Fibroblast of lung (primary cell): ENCODE measurements at places on chromosomes 6 and 20. TPM values are rescaled to one million over a fixed set of nuclear protein-coding genes. Genes with fewer than 3 reads are reported as not detected.

DNA sequence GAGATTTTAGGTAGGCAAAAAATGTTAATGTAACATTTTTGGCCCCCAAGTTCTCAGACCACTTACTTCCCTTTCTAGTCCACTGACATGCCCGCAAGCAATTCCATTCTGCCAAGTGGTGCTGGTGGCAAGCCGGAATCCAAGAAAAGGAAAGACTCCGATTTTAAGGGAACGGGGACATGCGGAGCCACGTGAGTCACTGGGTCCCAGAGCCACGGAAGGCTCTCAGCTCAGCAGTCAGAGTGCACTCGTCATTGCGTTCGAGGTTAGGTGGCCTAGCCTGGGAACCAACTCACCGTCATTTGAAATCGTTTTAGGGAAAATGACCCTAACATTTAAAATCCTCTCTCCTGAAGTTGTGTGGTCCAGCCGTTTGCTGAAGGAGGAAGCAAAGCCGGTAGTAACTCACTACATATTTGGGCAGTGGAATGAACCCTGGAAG is 711 bp upstream of the SIRT5 start:
- DNase-seq = peak; percentile 27

GRCh38 chr20:49313283-49313682 is 35.4 kb upstream of the ZNFX1 start:
- no peak for DNase-seq

GRCh38 chr6:170210651-170211403 is 80.1 kb downstream of the DLL1 start:
- DNase-seq = no peak

GRCh38 chr20:18712882-18713281 is 100.7 kb upstream of the SCP2D1 start:
- no peak for DNase-seq

GRCh38 chr20:62631336-62632308 is 10.7 kb upstream of the SLCO4A1 start:
- no peak for DNase-seq

GRCh38 chr20:4189375-4189774 is 174.0 kb upstream of the RNF24 start:
- no peak for DNase-seq

Gene HDGFL1
- total RNA-seq = not detected in 2 replicates

- peak; percentile 57 for DNase-seq
These were observed 41.7 kb upstream of the NAA20 start for GRCh38 chr20:19975436-19975799.

- no peak for DNase-seq
These were observed 2.9 kb upstream of the BMP2 start for GRCh38 chr20:6764619-6765018.

DNA sequence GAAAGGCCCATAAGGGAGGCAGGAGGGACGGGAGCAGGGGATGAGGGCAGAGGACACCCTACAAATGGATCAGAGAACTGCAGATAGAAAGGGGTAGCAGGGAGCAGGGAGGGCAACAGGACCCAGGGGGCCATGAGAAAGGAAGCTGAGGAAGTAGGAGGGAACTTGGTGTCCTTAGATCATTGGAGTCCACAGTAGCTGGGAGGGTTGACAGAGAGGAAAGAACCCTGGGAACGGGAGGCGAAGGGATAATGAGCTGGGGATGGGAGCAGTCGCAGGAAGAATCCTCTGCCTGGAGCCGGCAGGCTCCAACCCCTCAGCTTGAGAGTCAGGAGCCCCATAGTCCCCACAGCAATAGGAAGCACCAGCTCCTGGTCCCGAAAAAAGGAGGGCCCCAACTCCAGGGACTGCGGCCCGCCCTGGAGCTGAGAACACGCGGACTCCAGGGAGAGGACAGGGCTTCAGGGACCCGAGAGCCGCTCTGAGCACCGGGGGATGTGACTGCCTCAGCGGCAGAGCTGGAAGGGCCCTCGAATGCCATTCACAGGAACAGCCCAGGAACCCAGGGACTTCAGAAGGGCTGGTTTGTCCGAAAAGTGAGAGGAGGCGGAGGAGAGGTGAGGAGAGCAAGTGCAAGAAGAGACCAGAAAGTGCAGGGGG is 32.7 kb downstream of the HLA-A start:
- no peak for DNase-seq

DNA sequence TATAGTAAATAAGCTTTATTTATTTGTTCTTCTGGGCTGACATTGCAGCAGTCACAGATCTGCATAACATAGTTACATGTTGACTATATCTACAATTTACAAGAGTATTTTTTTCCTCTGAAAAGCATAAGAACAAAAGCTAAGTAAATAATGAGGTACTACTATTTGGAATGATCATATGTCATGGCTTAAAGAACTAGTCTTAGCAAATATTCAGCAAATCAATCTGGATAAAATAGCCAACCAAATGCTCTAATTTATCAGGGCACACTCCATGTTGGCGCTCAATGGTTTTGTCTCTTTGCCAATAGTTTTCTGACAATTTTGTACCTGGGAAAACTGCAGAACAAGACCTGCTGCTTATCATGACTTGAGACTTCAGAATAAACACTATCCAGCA is 233.4 kb upstream of the RIN2 start:
- no peak for DNase-seq

- no peak for DNase-seq
These were observed 1.0 kb upstream of the ECI2 start for GRCh38 chr6:4136354-4136831.

GRCh38 chr6:24493945-24494820 is 586 bp upstream of the ALDH5A1 start:
- DNase-seq = no peak

Gene C20orf144
- under 0.01 and 0.17 TPM in 2 replicates for total RNA-seq

DNA sequence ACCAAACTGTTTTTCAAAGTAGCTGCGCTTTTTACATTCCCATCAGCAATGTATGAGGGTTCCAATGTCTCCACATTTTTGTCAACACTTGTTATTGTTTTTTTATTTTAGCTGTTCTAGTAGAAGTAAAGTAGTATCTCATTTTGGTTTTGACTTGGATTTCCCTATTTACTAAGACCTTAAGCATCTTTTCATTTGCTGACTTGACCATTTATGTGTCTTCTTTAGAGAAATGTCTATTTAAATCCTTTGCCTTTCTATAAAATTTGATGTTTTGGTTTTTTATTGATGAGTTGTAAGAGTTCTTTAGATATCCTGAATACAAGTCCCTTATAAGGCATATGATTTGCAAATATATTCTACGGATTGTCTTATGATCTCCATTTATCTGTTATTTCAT is 110.6 kb downstream of the CD164 start:
- DNase-seq = no peak

Gene THBS2
- 269 and 473 TPM in 2 replicates for total RNA-seq

GRCh38 chr6:168007592-168008338 is 10.3 kb downstream of the KIF25 start:
- peak; percentile 100 for DNase-seq

GRCh38 chr20:57322476-57322875 is 7.1 kb upstream of the SPO11 start:
- DNase-seq = no peak

GRCh38 chr20:1669304-1669703 is 11.7 kb upstream of the SIRPG start:
- no peak for DNase-seq

Gene XKR7
- total RNA-seq = not detected in 2 replicates

GRCh38 chr6:24599179-24599578 is 46.8 kb downstream of the KIAA0319 start:
- no peak for DNase-seq

Gene CD40
- 2.3 and 3.1 TPM in 2 replicates for total RNA-seq

Gene KHDC3L
- not detected in 2 replicates for total RNA-seq

DNA sequence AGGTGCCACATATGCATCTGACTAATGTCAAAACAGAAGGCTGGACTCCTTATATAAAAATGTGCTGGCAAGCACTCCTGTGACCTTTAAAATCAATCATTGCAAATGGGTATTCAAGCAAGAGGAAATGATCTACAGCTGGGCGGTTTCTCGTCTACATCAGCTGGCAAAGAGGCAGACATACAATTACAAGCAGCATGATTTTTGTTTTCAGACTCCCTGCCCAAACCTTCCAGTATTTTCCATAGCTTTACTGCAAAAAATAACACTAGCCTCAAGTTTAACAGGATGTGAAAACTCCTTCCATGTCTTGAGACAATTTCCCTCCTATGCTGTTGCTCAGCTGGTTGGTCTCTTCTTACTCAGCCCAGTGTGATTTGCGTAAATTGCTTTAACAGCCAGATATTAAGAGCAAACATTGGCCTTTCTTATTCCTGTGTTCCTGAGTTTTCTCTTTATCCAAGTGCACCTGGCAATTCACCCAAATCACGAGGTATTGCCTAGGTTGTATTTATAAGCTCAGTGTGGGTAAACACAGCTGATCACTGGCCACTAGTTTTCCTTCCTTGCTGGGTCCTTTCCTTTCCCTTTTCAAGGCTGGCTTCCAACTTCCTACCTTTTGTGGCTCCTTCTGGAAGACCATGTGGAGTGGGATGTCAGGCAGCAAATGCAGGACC is 130.4 kb downstream of the MOXD1 start:
- peak; percentile 5 for DNase-seq

DNA sequence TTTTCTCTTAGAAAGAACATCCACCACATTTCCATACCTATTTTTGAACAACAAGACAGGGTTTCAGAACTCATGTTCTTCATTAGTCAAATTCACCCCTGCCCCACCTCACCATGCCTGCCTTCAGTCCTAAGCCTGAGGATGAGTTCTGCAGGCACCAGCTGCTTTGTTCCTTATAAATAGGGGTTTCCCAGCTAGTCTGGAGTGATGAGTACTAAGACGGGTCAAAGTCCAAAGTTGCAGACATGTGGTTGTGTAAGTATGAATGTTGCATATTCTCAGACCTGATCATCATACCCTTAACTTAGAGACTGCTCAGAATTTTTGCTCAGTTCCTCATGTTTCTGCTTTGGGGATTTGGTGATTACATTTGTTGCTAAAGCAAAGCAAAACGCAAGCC is 257.7 kb upstream of the CDYL start:
- DNase-seq = peak; percentile 61

- DNase-seq = no peak
These were observed 97.2 kb upstream of the RIN2 start for GRCh38 chr20:19660808-19661378.

GRCh38 chr6:33206864-33207551 is 1.3 kb upstream of the RING1 start:
- DNase-seq = peak; percentile 63

- DNase-seq = no peak
These were observed 68.1 kb downstream of the PREX1 start for GRCh38 chr20:48759631-48760245.

Gene FRMD1
- not detected in 2 replicates for total RNA-seq

GRCh38 chr6:100948381-100949133 is 67.4 kb upstream of the ASCC3 start:
- DNase-seq = no peak

GRCh38 chr20:7415427-7415826 is 524.8 kb downstream of the HAO1 start:
- no peak for DNase-seq

- DNase-seq = peak; percentile 89
These were observed 75.7 kb downstream of the SYNJ2 start for GRCh38 chr6:158057213-158057987.

Gene SLC17A9
- total RNA-seq = 3.3 and 6.4 TPM in 2 replicates

GRCh38 chr6:93746892-93747291 is 327.5 kb upstream of the EPHA7 start:
- no peak for DNase-seq

- no peak for DNase-seq
These were observed 270.0 kb upstream of the ZFP64 start for GRCh38 chr20:52461582-52461981.

DNA sequence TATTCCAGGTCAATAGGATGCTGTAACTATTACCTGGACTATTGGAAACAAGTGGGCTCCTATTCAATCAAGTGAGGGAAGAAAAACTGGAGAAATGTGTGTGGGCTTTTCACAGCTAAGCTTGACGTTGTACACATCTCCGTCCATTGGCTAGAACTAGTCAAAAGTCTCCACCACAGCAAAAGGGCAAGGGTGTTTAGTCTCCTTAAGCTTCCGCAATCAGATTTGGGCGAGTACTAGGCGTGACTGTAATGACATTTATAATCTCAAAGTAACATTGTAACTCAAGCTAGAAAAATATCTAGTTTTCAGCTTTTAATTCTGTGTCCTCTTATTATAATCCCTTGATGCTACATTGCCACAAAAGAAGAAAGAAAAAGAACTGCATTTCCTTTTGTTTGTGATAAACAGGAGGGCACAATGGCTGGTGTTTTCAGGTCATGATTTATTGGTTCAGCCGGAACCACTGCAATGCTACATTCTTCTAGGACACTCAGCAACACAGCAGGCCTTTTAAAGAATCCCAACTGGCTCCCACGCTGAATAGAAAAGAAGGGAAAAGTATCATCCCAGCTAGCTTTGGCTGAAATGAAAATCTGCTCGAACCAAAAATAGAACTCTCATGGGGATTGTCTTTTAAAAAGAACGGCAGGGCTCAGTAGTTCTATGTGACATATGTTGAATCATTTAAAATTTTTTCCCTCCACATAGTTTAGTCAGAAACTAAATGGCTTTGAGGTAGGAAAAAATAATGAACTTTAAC is 387.7 kb downstream of the BTBD3 start:
- DNase-seq = no peak

Gene MYCT1
- under 0.01 TPM in 1 of 2 replicates, not detected in the other for total RNA-seq

DNA sequence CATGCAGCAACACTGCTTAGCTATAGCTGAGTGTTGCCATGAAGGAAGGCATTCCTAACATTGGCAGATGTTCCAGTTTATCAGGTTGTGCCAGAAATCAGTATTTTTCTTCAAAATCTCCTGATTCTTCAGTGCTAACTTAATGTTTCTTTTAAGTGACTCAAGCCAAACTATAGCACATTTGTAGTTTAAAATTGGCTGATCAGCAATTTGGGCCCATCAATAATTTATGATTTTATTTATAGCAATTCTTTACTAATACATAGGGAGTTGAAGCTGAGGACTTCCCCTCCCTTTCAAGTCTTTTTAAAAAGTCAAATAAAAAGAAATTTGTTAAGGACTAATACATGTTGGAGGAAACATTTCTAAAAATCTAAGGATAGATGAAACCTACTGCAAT is 383.8 kb upstream of the KHDRBS2 start:
- no peak for DNase-seq

DNA sequence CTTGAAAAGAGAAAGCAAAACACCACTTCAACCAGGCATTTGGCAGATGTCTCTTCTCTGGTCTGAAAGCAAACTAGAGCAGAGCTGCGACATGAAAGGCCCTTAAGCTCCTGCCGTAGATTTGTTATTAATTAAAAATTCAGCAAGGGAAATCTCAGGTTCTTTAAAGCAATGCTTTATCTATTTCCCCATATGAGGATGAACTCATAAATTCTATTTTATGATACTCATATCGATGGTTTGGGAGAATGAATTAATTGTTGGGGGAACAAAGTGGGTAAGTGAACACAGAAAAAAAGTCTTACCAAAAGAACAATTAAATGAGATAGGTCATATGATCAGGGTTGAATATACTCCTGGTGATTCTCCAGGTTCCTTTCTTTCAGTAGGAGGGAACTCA is 464.7 kb upstream of the SLC35B3 start:
- DNase-seq = no peak

Gene ID1
- 27.4 and 31.1 TPM in 2 replicates for total RNA-seq

DNA sequence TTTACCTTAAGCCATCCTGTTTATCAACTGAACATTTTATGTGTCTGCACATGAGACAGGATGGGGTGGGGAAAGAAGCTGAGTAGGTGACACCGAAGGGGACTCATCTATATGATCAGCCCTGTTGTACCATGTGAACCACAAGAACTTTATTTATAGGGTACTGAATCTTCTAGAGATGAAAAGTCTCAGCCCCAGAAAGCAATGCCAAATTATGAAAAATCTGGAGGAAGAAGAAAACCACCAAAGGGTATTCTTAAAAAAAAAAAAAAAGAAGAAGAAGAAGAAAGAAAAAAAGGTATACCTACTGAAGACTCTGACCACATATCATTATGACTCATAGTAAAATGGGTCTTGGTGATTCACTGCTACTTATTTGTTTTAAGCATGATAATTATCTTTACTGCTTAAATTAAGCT is 39.8 kb upstream of the HBS1L start:
- DNase-seq = peak; percentile 52
